ENCODE measurements at places on chromosomes 2 and 18. TPM values are rescaled to one million over a fixed set of nuclear protein-coding genes. Genes with fewer than 3 reads are reported as not detected.

DNA sequence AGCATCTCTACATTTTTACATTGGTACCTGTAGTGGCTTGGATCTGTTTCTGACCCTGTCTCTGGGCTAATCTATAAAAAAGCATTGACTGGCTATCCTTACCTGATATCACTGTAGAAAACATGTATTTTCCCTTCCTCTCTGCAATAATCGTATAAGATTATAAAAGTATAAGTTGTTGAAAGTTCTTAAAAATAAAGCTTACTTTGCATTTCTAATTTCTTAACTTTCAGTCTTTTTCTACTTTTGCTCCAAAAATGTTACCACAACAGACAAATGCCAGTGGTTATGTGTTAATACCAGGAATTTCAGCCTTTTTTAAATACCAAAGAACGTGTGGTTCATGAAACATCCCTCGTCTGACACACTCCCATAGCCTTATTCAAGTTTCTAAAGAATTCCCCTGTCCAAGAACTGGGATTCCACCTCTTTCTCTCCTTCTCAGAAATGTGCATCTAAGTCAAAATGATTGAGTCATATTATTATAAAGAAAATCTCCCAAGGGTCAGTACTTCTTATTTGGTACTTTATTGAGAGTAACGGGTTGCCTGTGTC, 28.5 kb upstream of the ACKR3 start:
- no peak for DNase-seq

DNA sequence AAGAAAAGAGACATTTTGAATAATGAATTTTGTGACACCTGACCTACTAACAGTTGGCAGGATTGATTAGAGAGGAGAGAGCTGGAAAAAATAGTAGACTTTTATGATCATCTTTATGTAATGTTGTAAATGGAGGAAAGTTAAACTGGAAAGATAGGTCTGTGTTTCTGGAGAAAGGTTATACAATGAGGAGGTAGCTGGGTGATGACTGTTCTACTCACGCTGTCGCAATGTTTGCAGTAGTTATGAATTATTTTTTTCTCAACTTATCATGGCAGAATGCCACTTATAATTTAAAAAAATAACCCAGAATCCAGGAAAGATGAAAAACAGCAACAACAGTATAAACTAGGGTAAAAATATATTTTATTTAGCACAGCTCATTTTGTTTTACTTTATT, 364.9 kb downstream of the SPAG16 start:
- DNase-seq: no peak

- no peak for DNase-seq
These were observed 546.7 kb upstream of the ID2 start for GRCh38 chr2:8134985-8135682.

DNA sequence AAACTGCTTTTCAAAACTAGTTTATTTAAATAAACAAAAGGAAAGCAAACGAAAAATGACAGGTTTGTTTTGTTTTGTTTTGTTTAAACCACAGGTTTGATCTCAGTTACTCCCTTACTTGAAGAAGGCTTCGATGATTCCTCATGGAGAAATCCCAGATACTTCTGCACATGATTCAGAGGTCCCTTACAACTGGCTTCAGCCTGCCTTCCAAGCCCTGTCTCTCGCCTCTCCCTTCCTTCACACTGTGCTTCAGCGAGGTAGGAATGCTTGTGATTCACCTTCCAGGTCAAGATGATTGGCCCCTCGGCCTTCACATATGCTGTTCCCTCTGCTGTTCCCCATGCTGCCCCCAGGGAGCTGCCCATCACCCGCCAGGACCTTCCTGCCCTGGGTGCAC, 104.1 kb upstream of the ITGA6 start:
- no peak for DNase-seq

DNA sequence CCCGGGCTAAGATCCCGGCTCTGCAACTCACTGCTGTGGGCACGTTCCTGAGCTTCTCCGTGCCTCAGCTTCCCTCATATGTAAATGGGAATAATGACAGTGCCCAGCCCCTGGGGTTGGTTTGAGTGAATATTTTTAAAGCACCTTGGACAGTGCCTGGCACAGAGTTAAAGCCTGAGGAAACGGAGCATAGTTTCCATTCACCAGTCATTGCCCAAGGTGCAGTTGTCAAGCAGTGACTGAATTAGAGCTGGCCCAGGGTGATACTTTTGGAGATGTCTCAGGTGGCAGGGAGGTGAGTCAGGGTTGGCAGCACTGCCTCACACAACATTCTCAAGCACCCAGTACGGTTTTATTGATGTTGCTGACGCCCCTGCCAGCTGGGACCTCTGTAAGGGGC, 12.2 kb downstream of the TMEM177 start:
- no peak for DNase-seq

DNA sequence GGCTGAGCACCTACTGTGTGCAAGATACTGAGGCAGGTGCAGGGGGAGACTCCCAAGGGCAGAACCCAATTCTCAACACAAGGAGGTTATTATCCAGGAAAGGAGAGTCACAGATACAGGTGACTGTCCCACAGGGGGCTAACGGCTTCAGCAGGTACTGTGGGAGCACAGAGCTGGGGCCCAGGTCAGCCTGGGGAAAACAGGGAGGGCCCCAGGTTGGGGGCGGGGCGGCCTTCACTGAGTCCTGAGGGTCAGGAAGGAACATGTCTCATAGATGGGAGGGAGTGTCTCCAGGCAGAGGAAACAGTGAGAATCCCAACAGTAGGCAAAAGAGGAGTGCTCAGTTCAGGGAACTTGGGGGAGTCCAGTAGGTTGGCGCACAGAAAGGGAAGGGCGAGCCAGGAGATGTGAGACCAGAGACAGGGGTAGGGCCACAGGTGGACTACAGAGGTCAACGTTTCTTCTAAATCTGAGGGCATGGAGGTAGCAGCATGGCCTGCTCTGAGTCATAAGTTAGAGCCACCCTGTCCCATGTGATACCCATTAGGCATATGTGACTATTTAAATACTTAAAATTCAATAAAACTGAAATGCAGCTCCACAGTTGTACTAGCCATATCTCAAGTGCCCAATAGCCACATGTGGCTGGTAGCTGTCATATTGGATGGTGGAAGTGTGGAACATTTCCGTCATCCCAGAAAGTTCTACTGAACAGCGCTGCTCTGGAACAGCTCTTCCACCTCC, 157.2 kb downstream of the TTC32 start:
- DNase-seq: no peak

DNA sequence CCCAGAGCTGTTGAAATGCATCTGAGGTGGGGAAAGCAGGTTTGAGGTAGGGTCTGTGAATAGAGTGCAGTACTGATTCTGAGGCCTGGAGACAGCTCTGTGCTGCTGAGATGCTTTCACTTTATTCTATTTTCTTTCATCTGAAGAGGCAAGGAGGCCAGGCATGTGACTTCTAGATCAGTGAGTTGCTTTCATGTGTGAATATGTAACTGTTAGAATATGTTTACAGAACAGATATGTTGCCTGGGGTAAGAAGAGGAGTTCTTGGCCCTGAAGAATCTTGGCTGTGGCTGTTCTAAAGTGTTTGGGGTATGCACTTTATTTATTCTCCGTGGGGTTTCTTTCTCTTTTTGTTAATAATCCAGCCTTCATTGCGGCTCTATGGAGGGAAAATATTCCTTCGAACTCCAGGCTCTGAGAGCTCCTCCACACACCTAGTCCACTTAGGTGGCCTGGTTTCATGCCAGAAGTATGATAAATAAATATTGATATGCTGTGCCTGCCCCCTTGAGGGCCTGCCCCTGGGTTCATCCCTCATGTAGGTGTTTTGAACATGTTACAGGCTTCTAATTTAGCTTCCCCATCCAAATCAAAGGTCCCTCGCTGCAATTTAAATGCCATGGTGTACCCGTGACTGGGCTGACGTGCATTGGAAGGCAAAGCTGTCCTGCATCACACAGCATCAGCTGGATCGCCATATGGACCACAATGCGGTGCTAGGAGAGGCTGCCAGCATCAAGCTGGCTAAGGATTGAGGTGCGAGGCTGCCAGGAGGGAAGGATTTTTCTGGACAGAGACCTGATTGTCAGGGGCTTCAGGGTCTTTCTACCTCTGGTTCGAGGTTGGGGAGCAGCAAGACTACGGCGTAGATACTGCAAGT, 102.9 kb downstream of the PRKCE start:
- DNase-seq: no peak

DNA sequence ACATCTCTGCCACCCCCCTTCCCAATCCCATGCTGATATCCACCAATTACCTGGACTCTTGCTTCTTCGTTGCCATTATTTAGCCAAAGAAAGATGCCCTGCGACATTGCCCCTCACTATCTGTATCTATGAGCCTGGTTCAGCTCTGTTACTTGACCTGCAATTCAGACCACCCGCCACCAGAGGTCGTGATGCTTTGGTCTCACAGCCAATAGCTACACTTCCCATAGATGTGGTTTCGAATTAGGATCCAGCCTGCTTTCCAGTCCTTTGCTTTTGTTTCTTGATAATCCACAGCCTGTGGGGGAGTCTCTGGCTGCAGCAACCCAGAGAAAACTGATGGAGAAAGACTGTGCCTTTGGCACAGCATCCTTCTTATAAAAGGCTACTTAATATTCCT, 239.4 kb downstream of the KLHL29 start:
- peak; percentile 22 for DNase-seq

GRCh38 chr2:119475857-119476244, 44.2 kb downstream of the TMEM37 start:
- DNase-seq: no peak

DNA sequence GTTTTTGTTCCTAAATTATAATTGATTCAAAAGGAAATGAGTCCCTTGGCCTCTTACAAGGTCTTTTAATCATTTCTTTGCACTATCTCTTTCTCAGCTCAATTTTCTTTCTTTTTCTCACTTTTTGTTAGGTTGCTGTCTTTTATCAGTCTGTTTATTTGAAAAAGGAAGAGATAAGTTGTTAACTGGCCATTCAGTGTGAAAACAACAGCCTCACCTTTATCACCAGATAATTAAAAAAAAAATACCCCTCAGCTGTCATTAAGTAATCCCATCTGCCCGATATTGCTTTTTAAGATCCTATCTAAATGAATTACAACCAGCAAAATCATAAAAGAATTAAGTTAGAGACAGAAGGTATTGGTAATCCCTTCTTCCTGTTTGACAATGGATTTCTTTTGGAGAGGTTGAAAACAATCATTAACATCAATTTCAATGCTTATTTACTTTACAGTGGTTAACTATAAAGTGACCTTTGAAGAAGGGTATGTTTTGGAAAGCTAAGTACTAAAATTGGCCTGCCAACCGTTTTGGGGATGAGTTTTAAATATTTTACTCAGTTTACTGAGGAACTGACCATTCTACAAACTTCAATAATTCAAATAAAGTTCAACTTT, 104.9 kb downstream of the TGIF1 start:
- DNase-seq: no peak

DNA sequence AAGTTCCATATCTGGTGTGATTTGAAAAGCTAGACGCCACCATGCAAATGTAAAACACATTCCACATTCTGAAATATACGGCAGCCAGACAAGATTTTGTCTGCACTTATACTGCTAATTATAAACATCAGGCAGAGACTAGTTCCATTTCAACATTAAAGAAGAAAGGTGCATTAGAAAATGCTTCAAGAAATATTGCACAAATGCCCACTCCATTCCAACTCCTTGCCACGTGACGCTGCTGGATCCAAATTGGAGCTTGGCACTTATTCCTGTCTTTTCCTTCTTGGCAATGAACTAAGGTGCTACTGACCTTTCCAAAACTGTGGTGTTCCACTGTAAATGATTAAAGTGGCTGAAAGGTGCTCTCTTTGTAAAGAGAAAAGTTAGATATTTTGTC, 6.3 kb downstream of the COL6A3 start:
- DNase-seq: no peak

DNA sequence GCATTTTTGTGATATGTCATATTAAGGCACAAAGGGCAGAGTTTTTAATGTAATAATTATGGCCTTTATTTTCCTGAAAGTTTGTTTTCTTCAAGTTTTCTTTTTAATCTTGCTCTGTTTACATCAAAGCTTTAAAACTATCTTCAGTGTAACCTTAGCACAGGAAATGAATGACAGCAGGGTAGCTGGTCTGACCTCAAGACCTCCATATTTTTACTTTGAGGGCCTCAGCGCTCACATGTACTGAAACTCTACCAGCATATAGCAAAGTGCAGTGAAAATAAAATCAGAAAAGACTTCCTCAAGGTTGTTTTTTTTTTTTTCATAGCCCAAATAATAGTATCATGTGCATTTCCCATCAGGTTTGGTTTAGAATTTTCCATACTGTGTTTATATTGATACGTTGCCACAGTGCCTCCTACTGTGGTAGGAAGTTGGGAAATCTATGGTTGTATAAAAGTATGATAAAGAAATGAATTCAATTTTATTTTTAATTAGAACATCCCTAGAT, 163.4 kb downstream of the UBE2E3 start:
- no peak for DNase-seq

GRCh38 chr2:79824086-79824786, 311.4 kb downstream of the CTNNA2 start:
- no peak for DNase-seq

DNA sequence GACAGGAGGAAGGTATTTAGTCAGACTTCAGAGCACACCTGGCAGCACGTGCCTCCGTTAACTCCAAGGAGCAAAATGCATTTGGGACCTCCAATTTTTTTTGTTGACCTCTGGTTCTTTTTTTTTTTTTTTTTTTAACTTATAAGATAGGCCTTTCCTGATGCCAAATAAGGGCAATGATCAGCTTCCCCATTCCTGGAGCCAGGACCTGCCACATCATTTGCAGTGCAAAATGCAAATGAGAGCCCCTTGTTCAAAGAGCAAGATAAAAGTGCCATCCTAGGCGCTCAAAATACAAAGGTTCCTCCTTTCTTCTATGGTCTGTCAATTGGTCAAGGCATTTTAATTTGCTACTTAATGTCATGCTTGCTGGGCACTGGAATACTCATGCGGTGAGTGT, 133.2 kb upstream of the REV1 start:
- no peak for DNase-seq

DNA sequence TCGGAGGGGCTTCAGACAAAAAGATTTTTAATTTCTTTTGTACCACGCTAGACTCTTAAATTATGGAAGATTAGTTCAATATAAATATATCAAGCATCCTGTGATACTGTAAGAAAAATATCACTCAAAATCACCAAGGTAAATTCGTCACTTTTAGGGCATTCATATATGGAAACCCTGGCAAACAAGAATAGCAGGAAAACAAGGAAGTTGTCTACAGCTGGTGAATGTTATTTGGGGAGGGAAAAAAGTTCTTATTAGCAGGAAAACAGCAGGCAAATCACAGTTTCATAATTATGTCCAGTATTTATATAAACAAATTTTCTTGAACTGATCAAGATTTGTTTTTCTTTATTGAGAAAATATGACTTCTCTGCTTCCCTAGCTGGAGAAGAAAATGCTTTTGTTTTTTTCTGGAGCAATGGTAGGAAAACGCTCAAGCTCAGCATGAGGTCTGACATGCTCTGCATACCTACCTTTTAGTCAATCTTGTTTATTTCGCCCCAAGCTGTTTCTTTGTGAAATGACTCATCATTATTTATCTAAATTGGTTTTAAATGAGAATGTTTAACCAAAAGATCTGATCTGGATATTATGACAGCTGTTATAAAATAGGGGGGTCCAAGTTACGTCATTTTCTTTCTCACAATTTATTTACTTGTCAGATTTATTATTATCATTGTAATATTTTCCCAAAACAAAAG, 14.7 kb downstream of the LINC00305 start:
- no peak for DNase-seq

GRCh38 chr2:150023044-150023443, 435.5 kb upstream of the MMADHC start:
- DNase-seq: no peak

ADAM23 gene
- 0.85 TPM for total RNA-seq

COBLL1 gene
- total RNA-seq: 7.8 TPM

HAUS1 gene
- total RNA-seq: 102 TPM

SPATS2L gene
- total RNA-seq: 54.0 TPM

KLHL29 gene
- total RNA-seq: 5.8 TPM

NEURL3 gene
- 0.51 TPM for total RNA-seq

SH3YL1 gene
- 17.9 TPM for total RNA-seq

MYO1B gene
- total RNA-seq: 131 TPM

IMPA2 gene
- 7.5 TPM for total RNA-seq

Measured in dermis blood vessel endothelial cell (primary cell).